SK-MEL-5 (cell line): ENCODE measurements at places on chromosomes 2 and 18. TPM values are rescaled to one million over a fixed set of nuclear protein-coding genes. Genes with fewer than 3 reads are reported as not detected.

DNA sequence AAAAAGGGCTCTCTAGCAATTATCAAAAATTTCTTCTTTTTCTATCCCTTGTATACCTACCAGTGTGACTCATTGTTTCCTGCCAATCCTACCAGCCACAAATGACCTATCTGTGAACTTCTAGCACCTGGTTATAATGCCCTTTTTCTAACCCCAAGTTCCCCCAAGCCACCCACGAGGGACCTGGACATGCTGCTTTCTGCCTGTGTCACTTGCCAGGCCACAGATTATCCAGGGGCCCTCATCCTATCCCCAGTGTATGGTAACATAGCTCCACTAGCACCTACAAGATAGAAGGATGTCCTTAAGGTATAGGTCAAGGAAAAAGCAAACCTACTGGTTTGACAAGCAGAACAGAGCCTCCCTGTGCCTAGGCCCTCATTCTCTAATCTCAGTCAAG lies 26.8 kb downstream of the AAK1 start:
- no peak for DNase-seq

Gene TMEM247
- not detected in 2 replicates for total RNA-seq

Gene HOXD3
- total RNA-seq: 4.9 and 5.5 TPM in 2 replicates

GRCh38 chr2:11613297-11613696 lies 56.7 kb downstream of the NTSR2 start:
- DNase-seq: no peak

GRCh38 chr2:152441961-152442360 lies 107.0 kb downstream of the FMNL2 start:
- no peak for DNase-seq

Gene PJVK
- total RNA-seq: 0.34 and 0.56 TPM in 2 replicates

DNA sequence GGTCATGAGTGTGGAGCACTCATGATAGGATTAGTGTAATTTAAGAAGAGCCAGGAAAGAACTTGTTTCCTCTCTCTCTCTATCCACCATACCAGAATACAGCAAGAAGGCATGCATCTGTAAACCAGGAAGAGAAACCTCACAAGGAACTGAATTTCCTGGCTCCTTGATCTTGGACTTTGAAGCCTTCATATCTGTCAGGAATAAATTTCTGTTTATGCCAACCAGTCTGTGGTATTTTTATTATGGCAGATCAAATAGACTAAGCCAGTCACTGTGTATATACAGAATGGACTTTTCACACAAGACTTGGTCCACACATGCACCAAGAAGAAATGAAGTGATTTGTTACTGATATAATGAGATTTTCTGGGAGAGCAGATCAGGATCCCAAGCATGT lies 930.1 kb upstream of the TMEFF2 start:
- no peak for DNase-seq

GRCh38 chr2:194385376-194385775 lies 1271.7 kb upstream of the SLC39A10 start:
- DNase-seq: no peak

Gene OTOS
- total RNA-seq: not detected in 2 replicates

Gene MDH1B
- total RNA-seq: 1.8 and 2.2 TPM in 2 replicates

DNA sequence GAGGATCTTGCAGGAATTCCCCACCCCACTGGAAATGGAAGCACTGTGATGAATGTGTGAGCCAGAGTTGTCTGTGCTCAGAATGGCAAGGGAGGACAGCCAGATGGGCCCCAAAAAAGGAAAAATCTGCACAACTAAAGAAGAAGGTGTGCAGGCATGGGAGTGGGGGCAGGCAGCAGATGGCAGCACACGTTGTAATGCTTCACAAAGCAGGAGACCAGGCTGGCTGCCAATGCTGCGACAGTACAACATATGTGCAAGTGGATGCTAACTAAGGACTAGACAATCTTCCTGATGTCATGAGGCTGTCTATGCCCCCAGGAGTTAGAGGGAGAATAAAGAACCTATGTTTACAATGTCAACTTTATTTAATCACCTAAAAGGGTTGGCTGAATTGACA lies 27.2 kb downstream of the ST6GAL2 start:
- DNase-seq: no peak
